ENCODE measurements at places on chromosomes 11 and 22.

GRCh38 chr11:128343135-128343514 is 244.2 kb downstream of the ETS1 start:
- DNase-seq, result no peak

- no peak for DNase-seq
Observed at GRCh38 chr11:124801014-124801413, 808 bp upstream of the MSANTD2 start.

GRCh38 chr11:103659743-103660142 is 376.7 kb upstream of the DDI1 start:
- DNase-seq, result no peak

- DNase-seq, result no peak
Observed at GRCh38 chr11:126140926-126141280, 70.5 kb downstream of the RPUSD4 start.

DNA sequence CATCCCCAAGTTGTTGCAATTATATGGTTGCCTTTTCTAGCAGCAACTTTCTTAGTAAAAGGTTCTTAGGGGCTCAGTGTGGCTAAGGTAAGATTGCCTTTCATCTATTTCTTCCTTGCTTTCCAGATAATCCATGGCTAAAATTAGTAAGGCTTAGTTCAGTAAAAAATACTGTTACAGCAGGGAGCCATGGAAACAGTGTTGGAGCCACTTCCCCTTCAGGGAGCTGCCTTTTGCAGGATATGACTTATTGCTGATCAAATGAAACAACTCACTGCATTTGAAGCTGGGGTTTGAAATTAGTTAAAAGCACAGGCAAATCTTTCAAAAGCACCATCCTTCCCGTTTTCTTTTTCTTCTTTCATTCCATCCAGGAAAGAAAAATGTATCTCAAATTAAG is 184.3 kb downstream of the C11orf87 start:
- DNase-seq, result no peak

GRCh38 chr22:11253000-11253511 is 4274.9 kb upstream of the OR11H1 start:
- DNase-seq, result no peak

DNA sequence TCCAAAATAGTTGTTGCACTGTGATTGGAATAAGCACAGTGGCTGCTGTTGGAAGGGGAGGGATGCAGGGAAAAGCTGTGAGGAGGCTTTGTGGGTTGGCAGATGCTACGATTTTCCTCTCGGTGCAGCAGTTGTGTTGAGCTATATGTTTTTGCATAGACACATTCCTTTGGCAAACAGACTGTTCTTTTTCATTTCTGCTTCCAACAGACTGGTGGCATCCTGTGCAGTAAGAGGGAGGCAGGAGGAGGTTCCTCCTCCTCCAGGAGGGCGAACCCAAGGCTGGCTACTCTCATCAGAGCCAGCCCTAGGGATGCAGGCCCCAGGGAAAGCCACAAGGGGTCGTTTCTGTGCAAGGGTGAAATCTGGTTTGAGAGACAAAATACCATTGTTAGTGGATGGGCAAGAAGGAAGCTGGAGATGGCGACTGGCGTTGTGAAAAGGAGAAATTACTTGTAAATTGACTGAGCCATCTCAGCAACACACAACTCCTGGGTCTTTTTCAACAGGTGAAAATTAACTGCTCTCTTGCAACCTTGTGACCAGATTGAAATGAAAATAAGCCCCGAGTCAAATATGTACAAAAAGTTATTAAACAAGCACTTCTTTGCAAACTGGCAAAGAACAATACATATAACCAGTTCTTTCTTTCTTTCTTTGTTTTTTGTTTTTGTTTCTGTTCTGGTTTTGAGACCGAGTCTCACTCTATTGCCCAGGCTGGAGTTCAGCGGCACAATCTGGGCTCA is 26.5 kb upstream of the UBASH3B start:
- peak; percentile 51 for DNase-seq

DNA sequence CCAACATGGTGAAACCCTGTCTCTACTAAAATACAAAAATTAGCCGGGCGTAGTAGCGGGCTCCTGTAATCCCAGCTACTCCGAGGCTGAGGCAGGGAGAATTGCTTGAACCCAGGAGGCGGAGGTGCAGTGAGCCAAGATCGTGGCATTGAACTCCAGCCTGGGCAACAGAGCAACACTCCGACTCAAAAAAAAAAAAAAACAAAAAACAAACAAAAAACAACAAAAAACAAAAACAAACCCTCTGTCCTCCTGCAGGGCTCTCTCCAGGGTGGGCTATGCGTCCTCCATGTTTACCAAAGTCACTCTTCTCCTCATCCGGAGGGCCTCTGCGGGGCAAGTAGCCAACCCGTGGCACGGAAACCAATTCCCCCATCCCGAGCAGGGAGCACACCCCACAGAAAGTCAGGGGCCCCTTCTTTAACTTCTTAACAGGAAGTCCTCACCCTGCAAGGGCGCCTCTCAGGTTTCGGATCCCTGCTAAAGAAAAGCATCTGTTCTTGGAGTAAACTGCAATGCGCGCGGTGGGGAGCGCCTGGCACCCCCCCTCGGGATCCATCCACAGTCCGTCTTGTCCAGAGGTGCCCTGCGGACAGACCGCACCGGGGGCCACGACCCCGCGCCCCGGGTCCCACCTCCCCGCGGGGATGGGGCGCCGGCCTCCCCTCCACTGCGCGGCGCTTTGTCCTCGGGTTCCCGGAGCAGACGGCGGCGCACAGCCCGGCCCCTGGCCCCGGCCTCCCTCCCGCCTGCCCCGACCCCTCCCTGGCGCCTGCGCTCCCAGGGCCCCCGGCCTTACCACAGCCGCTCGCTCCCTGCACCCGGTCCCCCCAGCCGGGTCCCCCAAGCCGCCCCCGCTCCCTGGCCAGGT is 712 bp downstream of the CERK start:
- no peak for DNase-seq

DNA sequence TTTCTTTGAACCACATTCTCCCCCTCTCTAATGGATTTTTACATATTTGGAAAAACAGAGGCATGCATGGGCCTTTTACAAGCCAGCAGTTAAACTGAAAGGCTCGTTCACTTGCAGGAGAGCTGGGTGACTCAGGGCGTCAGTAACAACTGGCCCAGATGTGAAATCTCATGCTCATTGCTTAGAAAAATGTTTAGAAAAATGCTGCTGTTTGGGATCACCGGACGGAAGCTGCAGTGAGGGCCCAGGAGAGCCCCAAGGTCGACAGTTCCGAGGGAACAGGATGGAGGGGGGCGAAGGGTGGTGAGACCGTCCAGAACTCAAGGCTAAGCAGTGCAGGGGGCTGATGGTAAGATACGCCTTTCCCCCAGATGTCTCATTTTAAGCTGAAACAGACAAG is 41.7 kb upstream of the SMTN start:
- peak; percentile 71 for DNase-seq

GRCh38 chr11:107050121-107050520 is 31.8 kb upstream of the GUCY1A2 start:
- no peak for DNase-seq

DNA sequence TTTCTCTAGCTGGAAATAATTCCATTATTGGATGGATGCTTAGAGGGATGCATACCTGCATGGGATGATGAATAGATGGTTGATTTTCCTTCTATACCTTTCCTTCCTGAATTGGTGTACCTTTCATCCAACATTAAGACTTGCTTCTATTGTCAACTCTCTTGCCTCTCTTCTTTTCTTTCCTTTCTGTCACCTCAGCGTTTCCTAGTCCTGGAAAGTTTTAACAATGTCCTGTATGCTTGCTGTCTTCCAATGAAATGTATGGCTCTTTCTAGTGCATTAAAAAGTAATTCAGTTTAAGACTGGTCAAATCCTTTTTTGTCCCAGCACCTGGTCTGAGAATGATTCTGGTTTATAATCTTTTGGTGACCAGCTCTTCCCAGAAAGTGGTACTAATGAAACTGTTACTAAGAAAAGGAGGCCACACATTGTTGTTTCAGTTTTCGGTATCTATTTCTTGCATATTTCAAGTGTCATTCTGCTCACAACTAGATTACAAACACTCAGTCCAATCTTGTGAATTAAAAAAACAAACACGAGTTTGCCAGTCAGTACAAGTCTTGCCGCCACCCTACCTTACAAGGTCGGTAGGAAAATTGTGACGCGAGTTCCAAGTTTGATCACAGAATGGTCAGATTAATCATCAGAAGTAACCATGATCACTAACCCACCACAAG is 8.0 kb downstream of the POU2AF1 start:
- no peak for DNase-seq

DNA sequence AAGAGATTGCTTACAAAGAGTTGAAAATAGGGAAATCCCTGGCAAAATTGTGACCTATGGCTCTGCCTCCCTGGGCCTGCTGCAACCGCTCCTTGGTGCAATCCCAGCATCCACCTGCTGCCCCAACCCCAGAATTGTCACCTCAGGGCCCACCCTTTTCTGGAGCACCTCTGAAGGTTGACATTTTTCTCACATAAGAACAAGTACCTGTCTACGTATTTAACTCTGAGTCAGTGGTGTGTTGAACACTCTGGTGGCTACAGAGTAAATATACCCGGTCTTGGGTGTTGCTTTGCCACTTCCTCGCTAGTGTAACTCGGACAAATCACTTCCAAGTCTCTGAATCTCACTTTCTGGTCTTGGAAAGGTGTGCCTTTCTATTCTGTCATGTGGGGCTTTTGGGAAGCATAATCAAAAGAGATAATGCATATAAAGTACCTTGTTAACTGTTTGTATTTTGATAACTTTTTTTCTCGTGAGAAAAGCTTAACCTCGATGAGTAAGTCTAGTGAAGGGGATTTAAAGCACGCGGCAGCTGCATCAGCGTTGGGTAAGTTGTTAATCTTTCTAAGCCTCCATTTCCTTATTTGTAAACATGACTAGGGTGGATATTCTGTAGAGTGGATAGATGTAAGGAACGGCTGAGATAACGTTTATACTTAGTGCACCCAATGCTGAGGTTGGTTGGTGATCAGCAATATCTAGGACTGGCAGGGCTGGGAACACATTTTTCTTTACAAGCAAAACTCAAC is 881.2 kb downstream of the OPCML start:
- DNase-seq, result no peak
